ENCODE measurements at places on chromosomes 6 and 20.
A peak's percentile ranks its signal among the peaks of the same experiment; 100 is the strongest.

DNA sequence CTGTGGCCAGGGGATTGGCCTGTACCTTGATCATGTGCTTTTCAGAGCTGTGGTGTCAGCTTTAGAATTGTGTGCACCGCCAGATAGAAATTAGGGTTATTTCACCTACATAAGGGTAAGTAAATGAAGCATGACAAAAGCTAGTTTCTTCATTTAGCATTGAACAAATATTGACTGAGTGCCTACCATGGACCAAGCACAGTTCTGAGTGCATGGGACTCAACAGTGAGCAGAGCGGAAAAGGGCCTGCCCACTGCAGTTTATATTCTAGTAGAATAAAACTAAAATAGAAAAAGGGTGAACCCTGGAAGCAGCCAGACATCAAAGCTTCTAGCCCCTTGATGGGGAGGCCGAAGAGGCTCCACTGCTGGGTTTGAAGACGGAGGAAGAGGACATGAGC, 25.6 kb downstream of the ECT2L start:
- no peak for DNase-seq

DNA sequence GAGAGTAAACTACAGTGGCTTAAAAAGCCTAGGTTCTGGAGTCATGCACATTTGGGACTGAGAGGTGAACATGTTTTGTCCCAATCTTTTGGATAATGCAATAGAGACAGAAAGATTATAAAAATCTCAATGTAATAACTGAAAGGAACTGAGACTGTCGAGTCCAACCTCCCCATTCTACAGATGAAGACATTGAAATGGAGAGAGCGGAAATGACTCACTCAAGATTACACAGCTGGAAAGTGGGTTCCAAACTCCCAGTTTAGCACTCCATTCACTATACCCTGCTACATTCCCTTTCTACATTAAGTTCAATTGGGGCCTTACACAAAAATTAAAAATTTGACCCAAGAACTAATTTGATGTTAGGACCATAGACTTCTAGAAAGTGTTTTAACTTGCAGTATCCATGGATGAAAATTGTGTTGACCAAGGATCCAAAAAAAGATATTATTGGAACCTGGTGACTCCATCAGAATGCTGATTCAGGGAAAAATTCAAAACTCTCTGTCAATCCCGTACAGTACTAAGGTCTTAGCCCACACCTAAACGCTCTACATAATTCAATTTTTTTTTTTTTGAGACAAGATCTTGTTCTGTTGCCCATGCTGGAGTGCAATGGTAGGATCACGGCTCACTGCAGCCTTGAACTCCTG, 1.5 kb upstream of the ILRUN start:
- DNase-seq: no peak

DNA sequence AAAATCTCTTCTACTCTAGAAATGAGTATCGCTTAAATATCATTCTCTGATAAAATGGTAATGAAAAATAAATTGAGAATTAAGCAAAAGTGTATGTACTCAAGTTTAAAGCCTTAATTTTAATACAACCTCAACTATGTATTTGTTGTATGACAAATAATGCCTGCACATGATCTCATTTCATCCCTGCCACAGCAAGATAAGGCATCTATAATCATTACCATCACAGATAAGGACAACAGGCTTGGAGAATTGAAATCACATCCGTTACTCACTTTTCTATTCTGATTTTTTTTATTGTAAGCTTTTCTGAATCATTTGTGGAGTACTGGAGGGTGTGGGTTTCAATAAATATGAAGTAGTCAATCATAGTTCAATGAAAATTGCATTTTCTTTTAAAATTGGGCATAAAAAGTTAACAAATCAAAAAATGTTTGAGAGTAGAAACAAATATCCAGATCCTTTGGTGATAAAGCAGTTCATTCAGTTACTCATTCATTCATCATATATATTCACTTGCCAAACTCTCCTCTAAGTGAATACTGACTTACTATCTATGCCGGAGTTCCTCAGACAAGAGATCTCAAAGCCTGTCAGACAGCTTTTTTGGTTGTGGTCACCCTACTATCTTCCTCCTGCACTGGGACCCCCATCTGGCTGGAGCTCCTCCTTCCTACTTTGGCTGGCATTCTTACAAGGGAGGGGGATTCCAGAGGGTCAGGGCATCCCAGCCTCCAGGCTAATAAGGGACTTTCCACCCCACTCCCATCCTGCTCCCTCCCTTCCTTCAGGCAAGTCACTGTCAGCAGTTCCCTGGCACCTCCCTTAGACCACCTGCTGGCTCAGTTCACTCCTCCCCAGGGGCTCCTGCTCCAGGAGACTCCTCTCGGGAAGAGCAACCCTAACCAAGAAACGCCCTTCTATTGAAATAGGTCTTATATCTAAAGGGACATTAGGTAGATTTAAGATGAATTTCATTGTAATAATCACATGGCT, 118.6 kb downstream of the OGFRL1 start:
- no peak for DNase-seq

GRCh38 chr6:10381133-10381829, 33.6 kb downstream of the TFAP2A start:
- DNase-seq: no peak

- no peak for DNase-seq
These were observed 217.3 kb upstream of the PREP start for GRCh38 chr6:105619971-105620741.

- no peak for DNase-seq
These were observed 5.9 kb upstream of the CDK5RAP1 start for GRCh38 chr20:33407251-33407650.

- DNase-seq: no peak
These were observed 100.6 kb upstream of the SALL4 start for GRCh38 chr20:51902933-51903332.

DNA sequence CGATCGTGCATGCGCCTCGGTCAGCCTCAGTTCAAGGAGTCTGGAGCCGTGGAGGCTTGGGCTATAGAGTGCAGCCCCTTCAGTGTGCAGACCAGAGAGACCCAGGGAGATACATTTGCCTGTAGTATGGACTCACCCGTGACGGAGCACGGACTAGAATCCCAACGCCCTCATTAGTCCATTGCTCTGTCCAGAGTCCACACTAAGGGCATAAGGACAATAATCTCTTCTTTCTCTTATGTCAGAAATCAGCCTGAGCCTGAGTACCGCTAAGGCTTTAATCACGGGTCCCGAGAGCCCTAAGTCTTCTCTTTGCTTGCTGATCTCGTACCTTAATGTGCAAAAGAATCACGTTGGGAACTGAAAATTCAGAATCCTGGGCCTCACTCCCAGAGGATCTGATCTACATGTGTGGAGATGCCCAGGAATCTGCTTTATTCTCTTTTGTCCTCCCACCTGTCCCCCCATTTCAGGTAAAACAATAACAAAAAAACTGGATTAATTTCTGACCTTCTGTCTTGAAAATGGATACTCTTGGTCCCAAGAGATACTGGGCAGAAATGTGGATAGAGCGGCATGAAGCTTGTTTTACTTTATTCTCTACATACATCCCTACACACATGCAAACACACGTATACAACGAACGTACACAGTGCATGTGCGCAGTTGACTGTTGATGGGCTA, 671 bp downstream of the BPHL start:
- DNase-seq: no peak

- DNase-seq: no peak
These were observed 25.1 kb upstream of the FAM8A1 start for GRCh38 chr6:17574866-17575560.

DNA sequence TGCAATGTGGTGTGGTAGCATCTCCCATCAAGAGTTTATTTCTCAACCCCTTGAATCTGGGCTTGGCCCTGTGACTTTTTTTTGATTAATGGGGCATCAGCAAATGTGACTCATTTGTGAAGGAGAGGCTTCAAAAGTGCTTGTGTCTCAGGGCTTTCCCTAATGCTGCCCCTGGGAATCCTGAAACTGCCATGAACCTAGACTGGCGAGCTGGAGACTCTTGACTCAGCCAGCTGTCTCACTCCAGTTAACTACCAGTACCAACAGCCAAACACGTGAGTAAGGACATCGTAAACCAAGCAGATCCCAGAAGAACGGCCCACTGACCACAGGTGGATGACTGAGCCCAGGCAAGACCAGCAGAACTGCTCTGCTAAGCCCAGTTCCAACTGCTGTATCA, 72.8 kb upstream of the ADTRP start:
- DNase-seq: no peak

DNA sequence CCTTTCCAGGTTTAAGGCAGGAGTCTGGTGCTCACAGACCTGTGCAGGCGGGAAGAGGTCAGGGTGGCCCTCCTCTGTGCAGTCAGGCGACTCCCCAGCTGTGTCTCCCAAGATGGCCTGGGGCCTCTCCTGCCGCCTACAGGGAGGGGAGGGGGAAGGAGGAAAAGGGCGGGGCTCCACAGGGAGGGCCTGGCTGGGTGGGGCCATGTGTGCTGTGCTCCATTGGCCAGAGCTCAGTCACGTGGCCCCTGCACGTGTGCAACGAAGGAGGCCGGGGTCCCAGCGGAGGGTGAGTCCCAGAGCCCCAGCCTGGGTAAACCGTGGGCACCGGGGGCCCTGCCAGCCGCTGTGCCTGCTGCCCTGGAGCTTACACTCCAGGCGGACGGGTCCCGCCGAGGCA, 211.6 kb downstream of the ZDHHC14 start:
- DNase-seq: no peak

DNA sequence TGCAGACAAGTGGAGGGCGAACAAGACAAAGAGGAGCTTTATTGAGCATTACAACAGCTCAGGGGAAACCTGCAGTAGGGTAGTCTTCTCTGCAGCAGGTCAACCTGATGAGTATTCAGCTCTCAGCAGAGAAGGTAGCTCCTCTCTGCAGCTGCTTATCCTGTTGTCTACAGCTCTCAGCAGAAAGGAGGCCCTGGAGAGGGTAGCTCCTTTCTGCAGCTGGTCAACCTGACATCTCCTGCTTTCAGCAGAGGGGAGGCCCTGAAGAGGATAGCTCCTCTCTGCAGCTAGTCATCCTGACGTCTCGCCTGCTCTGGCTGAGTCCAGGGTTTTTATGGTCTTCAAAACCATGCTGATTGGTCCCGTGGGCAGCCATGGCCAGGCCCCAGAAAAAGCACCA, 113.6 kb downstream of the CD24 start:
- no peak for DNase-seq

DNA sequence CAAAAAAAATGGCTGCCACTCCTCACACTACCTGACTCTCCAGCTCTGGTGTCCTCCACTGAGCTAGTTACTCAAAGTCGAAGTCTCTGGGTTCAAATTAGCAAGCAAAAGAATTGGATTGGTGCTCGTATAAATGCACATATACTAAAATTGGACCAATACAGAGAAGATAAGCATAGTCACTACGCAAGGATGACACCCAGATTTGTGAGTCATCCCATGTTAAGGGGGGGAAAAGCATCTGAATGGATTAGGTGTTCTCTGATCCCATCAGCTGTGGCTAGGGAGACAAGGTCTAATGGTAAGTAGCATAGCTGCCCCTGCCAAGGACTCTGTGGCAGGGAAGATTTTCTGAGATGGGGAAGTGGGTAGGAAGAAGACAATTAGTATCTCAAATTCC, 18.3 kb upstream of the AMD1 start:
- DNase-seq: no peak

DNA sequence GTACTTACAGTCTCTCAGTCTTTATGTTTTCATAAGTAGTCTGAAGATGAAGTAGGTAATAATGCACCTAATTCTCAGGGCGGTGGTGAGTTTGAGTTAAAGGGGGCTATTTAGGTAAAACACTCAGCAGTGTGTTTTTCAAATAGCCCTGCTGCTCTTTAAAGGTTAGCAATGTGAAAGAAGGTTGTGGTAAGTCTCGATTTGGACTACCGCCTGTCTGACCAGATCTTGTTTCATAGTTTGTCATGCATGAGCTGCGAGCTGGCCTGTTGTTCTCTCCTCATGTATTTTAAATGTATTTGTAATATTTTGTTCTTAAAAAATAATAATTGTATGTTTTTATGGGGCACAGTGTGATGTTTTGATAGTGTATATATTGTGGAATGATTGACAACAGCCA, 340.2 kb downstream of the DHX35 start:
- DNase-seq: no peak

GRCh38 chr6:32460528-32460927, 20.8 kb downstream of the HLA-DRA start:
- DNase-seq: no peak

- DNase-seq: no peak
These were observed 937 bp downstream of the AKAP7 start for GRCh38 chr6:131136021-131136786.

DNA sequence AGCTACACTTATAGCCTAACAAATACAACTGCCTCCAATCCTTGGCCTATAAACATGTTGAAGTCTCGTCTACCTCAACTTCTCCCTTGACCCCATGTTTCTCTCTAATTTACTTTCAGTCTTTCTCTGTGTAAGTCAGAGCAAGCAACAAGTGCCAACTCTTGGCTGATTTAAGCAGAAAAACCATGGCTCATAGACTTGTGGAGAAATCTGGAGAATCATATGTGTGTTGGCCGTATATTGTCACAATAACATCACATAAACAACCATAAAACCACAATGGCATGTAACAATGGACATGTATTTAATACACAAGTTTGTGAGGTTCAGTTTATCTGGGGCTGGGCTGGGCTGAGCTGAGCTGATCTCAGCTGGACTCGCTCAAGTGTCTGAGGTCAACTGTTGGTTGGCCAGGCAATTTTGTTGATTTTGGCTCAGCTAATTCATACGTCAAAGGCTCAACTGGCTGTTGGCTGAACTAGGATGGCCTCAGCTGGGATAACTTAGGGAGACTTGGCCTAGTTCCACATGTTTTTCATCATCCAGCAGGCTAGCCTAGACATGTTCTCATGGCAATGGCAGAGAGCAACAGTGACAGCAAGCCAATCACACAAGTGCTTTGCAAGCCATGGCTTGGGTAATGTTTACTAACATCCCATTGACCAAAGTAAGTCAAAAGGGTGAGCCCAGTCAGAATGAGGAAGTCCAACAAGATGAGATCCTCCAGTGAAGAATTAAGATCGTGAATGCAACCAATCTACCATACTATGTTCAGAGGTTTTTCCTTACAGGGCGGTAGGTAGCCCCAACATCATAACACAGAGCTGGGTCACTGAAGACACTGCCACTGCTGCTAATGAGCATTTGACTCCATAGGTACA, 12.9 kb upstream of the TBC1D22B start:
- DNase-seq: peak; percentile 12

GRCh38 chr6:2841264-2842138, at the start of gene SERPINB1:
TSS of gene SERPINB1 (minus strand) at chr6:2841863. CDS start at chr6:2840586, 1,277 bp downstream.
- peak; percentile 54 for DNase-seq

GRCh38 chr6:169371344-169372127, 117.9 kb upstream of the THBS2 start:
- no peak for DNase-seq

GRCh38 chr6:47145212-47145611, 103.1 kb upstream of the ADGRF1 start:
- DNase-seq: no peak

GRCh38 chr6:159686703-159687102, 6.3 kb downstream of the SOD2 start:
- no peak for DNase-seq

- DNase-seq: no peak
These were observed 32.9 kb upstream of the ERVFRD-1 start for GRCh38 chr6:11144393-11144851.

GRCh38 chr6:163764565-163764964, 350.0 kb downstream of the QKI start:
- no peak for DNase-seq

GRCh38 chr6:2636672-2637071, 114.0 kb downstream of the MYLK4 start:
- DNase-seq: no peak

- no peak for DNase-seq
These were observed at the start of gene EGFL8 for GRCh38 chr6:32164295-32164694. TSS of gene EGFL8 (plus strand) at chr6:32164595. CDS start at chr6:32166166, 1,571 bp downstream.

- DNase-seq: no peak
These were observed 33.1 kb upstream of the SIRPA start for GRCh38 chr20:1861996-1862662.

Data from NCI-H2107 (cell line).